Foreskin keratinocyte (primary cell): ENCODE measurements at places on chromosomes 6 and 20.

DNA sequence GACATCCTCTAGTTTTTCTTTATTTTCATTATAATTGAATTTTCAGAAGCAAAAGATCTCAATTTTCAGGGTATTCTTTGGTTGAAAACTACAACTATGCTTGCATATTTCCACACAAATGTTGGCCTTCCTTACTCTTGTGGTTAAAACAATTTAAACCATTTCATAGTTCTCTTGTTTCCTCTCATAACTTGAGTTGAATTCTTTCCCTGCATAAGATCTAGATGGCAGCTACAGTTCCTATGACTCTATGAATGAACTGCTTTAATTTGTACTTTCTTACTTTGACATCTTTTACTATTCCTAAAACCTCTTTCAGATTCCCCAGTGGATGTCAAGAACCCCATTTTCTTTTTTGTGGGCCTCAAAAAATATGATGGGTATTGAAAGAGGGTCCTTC lies 564.5 kb downstream of the NKAIN2 start:
- no peak for DNase-seq

- DNase-seq: no peak
Measured at GRCh38 chr6:34916348-34916967, 27.4 kb downstream of the ANKS1A start.

- no peak for DNase-seq
Measured at GRCh38 chr20:5548902-5549599, 201.2 kb upstream of the SHLD1 start.

GRCh38 chr20:60470366-60470765 lies 512.1 kb downstream of the CDH26 start:
- DNase-seq: no peak

- no peak for DNase-seq
Measured at GRCh38 chr6:93213028-93213427, 206.3 kb downstream of the EPHA7 start.

DNA sequence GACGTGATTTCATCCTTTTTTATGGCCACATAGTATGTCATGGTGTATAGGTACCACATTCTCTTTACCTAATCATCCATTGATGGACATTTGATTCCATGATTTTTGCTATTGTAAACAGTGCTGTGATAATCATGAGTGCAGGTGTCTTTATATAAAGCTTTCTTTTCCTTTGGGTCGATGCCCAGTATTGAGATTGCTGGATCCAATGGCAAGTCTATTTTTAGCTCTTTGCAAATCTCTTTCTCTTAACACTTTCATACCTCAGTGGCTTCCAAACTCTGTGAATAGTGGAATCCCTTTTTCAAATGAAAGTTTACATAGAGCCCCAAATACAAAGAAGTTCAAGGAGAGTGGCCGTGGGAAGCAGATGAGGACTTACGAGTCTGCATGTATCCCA lies 105.8 kb upstream of the SPTLC3 start:
- no peak for DNase-seq
